ENCODE measurements at places on chromosomes 5 and 9. TPM values are rescaled to one million over a fixed set of nuclear protein-coding genes. Genes with fewer than 3 reads are reported as not detected.

MINAR2 gene
- total RNA-seq = not detected

INSYN2B gene
- total RNA-seq = 2.6 TPM

ANKRD34B gene
- not detected for total RNA-seq

PCDHB9 gene
- 3.7 TPM for total RNA-seq

FBLL1 gene
- 4.9 TPM for total RNA-seq

CCDC152 gene
- total RNA-seq = 4.2 TPM

MZB1 gene
- total RNA-seq = 1.5 TPM

CDH6 gene
- total RNA-seq = 6.8 TPM

ANKRD31 gene
- total RNA-seq = 0.46 TPM

LPAR1 gene
- 18.4 TPM for total RNA-seq

PCDHGA5 gene
- 6.4 TPM for total RNA-seq

- no peaks in the 10 kb centered on the region for H3K27me3 ChIP-seq
- no peaks in the 10 kb centered on the region for H3K4me1 ChIP-seq
- H3K36me3 ChIP-seq = no peaks in the 10 kb centered on the region
These were observed 78.8 kb downstream of the NIPSNAP3B start for GRCh38 chr9:104842698-104843097.

DNA sequence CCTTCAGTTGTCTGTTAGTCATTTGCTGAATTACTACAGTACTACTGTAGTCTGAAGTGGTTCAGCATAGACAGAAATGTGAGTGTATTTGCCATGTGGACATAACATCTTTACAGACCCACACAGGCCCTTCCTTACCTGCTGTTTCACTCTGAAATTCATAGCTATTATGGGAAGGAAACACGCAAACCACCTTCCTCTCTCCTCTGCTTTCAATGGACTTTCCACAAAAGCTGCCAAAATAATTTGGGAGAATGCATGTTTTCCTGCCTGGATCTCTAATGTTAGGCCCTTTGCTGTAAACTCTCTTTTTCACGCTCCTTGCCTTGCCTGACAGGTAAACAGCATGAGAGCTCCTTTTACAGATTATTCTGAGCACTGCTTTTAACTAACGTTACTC lies 294.0 kb downstream of the GLIS3 start:
- no peak for DNase-seq
- H3K27ac ChIP-seq = no peak overlapping the region
- H3K36me3 ChIP-seq = no peaks in the 10 kb centered on the region
- H3K27me3 ChIP-seq = no peaks in the 10 kb centered on the region
- no peaks in the 10 kb centered on the region for H3K4me1 ChIP-seq
- no peak overlapping the region for H3K4me3 ChIP-seq

- H3K36me3 ChIP-seq = no peaks in the 10 kb centered on the region
- no peak overlapping the region for H3K4me3 ChIP-seq
- H3K4me1 ChIP-seq = peaks cover 15% of the 10 kb centered on the region
- no peak for DNase-seq
- no peaks in the 10 kb centered on the region for H3K27me3 ChIP-seq
These were observed 9.7 kb upstream of the JADE2 start for GRCh38 chr5:134515801-134516200.

- H3K27me3 ChIP-seq = no peaks in the 10 kb centered on the region
- no peak overlapping the region for H3K27ac ChIP-seq
- no peak overlapping the region for H3K4me3 ChIP-seq
- H3K36me3 ChIP-seq = no peaks in the 10 kb centered on the region
These were observed 12.6 kb upstream of the SOWAHA start for GRCh38 chr5:132800545-132800944.

DNA sequence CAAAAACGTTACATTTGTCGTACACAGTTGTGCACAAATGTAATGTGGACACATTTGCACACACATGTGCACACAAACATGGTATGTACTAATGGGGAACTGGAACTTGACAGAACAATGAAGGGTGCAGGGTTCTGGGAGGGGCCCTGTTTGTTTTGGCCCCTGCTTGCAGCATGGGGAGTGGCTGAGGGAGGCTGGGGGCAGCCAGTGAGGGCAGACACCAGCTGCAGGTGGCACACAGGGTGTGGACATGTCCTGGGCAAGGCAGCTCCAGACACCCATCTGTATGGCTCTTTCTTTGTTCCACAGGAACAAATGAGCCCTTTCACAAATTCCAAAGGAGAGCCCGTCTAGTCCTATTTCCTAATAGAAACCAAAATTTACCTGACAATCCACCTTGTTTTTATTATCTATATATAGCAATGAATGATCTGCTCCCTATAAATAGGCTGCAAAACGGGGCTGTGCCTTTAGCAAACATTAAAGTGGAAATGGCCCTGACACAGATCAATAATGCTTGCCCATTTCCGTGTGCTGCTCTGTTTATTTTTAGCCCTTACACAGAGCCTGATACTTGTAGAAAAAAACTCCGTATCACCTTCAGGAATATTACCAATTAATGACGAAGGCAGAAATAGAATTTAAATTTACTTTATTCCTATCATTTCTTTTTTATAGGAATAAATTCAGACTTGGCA lies 26.4 kb downstream of the MARCHF3 start:
- no peaks in the 10 kb centered on the region for H3K27me3 ChIP-seq
- no peak for DNase-seq
- H3K4me1 ChIP-seq = no peaks in the 10 kb centered on the region
- H3K4me3 ChIP-seq = no peak overlapping the region
- no peak overlapping the region for H3K27ac ChIP-seq

DNA sequence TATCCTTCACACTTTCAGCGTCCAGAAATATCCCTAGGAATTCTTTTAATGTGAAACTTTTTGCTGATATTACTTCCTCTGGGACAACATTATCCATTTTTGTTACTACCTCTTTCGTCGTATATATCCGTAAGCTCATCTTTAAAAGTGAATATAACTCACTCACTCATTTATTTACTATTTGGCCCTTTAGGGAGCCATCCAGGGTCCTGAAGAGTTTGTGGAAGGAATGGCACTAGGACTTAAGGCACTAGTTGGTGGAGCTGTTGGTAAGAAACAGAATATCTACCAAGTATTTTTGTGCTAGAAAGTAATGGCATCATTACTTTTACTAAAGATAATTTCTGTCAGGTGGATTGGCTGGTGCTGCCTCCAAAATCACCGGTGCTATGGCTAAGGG lies 192.7 kb downstream of the VPS13A start:
- no peaks in the 10 kb centered on the region for H3K36me3 ChIP-seq
- DNase-seq = no peak
- H3K4me1 ChIP-seq = no peaks in the 10 kb centered on the region
- H3K27me3 ChIP-seq = no peaks in the 10 kb centered on the region

DNA sequence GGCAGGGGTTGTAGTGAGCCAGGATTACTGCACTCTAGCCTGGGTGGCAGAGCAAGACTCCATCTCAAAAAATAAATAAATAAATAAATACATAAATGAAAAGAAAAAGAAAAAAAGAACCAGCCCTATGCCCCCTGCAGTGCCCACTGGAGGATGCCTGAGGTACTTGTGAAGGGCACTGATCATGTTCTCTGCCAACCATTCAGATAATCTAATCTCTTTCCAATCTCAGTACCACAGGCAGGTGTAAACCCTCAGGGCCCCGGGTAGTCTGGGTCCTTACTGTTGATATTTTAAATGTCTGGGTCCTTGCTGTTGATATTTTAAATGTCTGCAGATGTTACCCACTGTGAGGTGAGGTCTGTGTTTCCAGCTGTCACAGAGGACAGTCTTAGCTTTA lies 321.8 kb upstream of the ADCY2 start:
- no peak overlapping the region for H3K27ac ChIP-seq
- no peak overlapping the region for H3K4me3 ChIP-seq
- no peaks in the 10 kb centered on the region for H3K4me1 ChIP-seq
- H3K36me3 ChIP-seq = no peaks in the 10 kb centered on the region

DNA sequence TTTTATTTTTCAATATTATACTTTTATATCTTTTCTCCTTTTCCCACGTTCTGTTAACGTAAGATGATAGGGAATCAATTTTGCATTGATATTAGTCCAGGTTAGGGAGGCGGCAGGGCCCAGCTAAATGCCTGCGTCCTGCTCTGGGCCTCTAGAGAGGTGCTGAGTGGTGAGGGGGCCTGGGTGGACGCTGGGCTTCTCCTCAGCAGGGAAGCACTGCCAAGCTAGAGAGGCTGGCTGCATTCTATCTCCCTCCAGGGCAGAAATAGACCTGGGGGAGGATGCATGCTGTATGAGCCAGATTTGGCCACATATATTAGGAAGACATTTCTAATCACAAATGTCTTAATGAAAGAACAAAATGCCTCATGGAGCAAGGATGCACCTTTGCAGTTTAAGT lies 43.6 kb upstream of the NKX2-5 start:
- DNase-seq = no peak
- H3K27ac ChIP-seq = no peak overlapping the region
- H3K4me3 ChIP-seq = no peak overlapping the region
- H3K36me3 ChIP-seq = no peaks in the 10 kb centered on the region
- no peaks in the 10 kb centered on the region for H3K4me1 ChIP-seq

DNA sequence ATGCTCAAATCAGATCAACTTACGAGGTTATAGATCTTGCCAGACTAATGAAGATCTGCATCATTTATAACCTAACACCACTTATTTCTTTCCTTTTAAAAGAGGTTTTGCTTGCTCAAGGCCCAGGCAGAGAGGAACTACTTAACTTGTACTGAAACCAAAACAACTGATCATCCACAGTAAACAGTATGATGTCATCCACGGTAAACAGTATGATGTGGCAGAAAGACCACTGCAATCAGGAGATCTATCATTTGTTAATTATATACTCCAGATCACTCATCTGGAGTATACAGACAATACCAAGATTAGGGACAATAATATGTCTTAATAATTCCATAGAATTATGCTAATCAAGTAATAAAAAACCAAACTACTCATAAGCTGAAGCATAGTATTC lies 116.8 kb downstream of the ADAMTS6 start:
- no peaks in the 10 kb centered on the region for H3K36me3 ChIP-seq
- H3K4me1 ChIP-seq = no peaks in the 10 kb centered on the region
- no peak overlapping the region for H3K4me3 ChIP-seq
- no peak overlapping the region for H3K27ac ChIP-seq
- DNase-seq = no peak

GRCh38 chr5:143229896-143230675 lies 173.4 kb downstream of the NR3C1 start:
- H3K27me3 ChIP-seq = no peaks in the 10 kb centered on the region
- no peak for DNase-seq
- no peak overlapping the region for H3K4me3 ChIP-seq
- no peaks in the 10 kb centered on the region for H3K4me1 ChIP-seq

- H3K4me3 ChIP-seq = no peak overlapping the region
- H3K27me3 ChIP-seq = no peaks in the 10 kb centered on the region
- H3K36me3 ChIP-seq = no peaks in the 10 kb centered on the region
- DNase-seq = no peak
These were observed 339.8 kb downstream of the AGTPBP1 start for GRCh38 chr9:85401998-85402397.

DNA sequence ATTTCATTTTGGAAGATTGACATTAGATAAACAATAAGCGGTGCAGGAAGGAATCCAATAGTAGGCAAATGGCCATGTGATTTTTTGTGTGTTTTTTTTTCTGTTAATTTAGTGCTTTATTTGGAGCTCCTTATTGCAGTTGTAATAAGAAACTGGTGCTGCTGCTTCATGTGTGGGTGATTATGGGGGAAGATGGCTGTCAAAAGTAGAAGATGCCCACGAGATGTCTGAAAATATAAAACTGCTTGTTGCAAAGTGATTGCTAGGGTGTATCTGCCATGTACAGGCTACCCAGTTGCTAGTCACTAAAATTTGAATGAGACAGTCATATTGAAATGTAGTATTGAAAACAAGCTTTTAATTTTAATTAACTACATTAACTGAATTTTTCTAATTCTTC lies 216.7 kb upstream of the FTMT start:
- no peaks in the 10 kb centered on the region for H3K27me3 ChIP-seq
- H3K4me1 ChIP-seq = no peaks in the 10 kb centered on the region
- no peak for DNase-seq
- no peaks in the 10 kb centered on the region for H3K36me3 ChIP-seq
- H3K27ac ChIP-seq = no peak overlapping the region

DNA sequence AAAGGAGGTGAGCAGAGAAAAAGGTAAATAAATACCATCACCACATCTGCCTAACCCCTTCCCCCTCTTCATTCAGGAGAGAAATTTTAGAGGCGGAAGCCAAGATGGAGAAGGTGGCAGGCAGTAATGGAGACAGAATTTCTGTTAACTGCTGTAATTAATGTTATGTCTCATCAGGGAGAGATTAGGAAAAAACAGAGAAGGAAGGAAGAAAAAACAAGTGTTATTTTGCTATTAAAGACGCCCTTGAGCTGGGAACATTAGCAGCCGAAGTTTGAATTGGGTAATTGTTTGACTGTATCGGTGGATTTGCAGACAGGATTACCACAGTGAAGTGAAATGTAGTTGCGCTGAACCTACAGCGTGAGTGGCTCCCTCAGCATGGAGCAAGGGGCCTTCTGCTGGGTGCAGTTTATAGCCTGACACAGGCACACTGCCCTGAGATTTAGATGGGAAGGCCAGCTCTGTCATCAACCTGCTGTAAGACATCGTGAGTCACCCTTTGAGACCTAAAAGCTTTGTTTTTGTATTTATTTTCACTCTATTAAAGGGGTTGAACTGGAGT lies 136.3 kb downstream of the ASTN2 start:
- no peak overlapping the region for H3K27ac ChIP-seq
- no peaks in the 10 kb centered on the region for H3K36me3 ChIP-seq
- H3K4me3 ChIP-seq = no peak overlapping the region
- no peaks in the 10 kb centered on the region for H3K27me3 ChIP-seq
- H3K4me1 ChIP-seq = no peaks in the 10 kb centered on the region

DNA sequence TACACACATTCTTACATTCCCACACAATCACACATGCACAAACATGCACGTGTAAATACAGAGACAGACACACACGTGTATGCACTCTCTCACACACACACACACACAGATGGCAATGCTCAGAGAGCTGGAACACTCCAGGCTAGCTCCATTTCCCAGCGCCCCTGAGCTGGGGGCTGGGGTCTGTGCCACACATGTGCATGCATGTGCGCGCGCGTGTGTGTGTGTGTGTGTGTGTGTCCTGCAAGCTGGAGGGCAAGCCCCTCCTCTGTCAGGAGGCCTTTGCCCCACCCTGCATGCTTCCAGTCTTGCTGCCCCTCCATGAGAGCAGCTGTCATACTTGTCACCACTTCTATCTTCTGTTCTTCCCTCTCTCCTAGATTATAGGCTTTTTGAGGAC lies 16.6 kb upstream of the S1PR3 start:
- H3K4me3 ChIP-seq = no peak overlapping the region
- H3K27ac ChIP-seq = no peak overlapping the region
- H3K27me3 ChIP-seq = no peaks in the 10 kb centered on the region
- no peaks in the 10 kb centered on the region for H3K36me3 ChIP-seq
- DNase-seq = no peak

DNA sequence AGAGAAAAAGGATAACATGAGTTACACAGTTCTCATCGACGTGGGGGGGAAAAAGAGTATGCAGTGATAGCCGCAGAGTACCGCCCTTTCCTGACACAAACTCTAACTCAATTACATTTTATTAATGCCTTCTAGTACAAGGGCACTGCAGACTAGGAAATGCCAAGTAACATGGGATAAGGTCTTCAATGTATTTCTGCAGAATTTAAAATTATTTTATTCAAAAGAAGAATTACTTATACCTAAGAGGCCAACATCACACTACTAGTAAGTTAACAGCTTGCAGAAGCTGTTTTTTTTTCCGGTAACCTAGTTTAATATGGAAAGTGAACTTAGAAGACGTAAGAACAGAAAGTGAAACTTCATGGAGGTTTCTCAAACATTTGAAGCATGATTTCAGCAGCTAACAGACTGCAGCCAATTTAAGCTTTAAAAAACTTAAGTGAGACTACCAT lies 3.9 kb downstream of the SETX start:
- no peak overlapping the region for H3K27ac ChIP-seq
- DNase-seq = no peak
- no peak overlapping the region for H3K4me3 ChIP-seq
- H3K36me3 ChIP-seq = peaks cover 2% of the 10 kb centered on the region
